ENCODE measurements at places on chromosomes 1 and 21.

DNA sequence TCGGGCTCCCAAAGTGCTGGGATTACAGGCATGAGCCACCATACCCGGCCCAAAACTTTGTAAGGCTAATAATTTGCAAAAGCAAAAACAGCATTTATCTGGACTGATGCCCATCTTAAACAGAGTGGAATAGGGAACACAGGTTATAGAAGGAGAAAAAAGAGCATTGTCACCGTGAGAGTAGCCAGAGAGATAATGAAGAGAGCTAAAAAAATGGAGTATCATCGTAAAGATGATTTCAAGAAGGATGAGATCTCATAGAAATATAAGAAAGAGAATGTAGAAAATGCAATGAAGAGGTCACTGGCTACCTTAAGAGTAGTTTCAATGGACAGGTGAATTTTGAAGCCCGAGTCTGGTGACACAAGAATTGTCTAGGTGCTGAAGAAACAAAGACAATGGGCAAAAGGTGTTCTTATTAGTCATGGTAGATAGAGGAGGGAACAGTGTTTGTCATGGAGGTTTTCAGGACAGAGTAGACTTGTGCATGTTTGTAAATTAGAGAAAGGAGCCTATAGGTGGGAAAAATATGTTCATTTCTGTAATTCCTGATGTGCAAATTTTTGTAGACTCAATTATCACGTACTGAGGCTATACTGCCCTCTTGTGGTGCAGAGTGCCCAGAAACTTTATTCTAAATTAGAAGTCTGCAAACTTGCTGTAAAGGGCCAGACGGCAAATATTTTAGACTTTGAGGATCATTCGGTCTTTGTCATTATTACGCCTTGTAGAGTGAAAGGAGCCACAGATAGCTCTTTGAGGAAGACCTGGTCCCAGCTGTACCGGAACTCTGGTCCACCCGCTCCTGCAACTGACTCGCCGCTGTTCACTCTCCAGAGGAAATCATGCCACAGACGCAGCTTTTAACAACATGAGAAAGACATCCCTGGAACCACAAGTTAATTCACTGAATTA is 8.1 kb upstream of the TMEM183A start:
- peak; percentile 68 for DNase-seq

DNA sequence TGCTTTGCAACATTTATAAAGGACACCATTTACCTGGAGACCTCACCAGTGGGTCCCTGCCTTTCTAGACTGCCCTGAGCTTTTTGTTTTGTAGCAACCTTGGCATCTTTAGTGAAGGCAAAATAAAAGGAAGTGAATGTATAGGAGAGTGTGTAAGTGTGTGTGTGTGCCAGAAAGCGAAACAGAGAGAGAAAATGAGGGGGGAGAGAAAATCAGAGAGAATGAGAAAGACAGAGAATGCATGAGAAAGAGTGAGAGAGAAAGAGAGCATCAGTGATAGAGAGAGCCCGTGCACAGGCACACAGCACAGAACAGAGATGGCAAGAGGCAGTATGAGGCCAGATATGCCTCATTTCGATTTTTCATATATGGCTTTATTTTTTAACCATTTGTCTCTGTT is 57.5 kb downstream of the HSD3B1 start:
- DNase-seq = peak; percentile 32

- DNase-seq = no peak
These were observed 29.6 kb upstream of the LRRC8D start for GRCh38 chr1:89791064-89791726.

- no peak for DNase-seq
These were observed 62.5 kb upstream of the ZP4 start for GRCh38 chr1:237953238-237953637.

- no peak for DNase-seq
These were observed 123.2 kb downstream of the CASZ1 start for GRCh38 chr1:10673109-10673711.

- DNase-seq = no peak
These were observed 690.7 kb downstream of the ADGRL2 start for GRCh38 chr1:82491301-82492048.

DNA sequence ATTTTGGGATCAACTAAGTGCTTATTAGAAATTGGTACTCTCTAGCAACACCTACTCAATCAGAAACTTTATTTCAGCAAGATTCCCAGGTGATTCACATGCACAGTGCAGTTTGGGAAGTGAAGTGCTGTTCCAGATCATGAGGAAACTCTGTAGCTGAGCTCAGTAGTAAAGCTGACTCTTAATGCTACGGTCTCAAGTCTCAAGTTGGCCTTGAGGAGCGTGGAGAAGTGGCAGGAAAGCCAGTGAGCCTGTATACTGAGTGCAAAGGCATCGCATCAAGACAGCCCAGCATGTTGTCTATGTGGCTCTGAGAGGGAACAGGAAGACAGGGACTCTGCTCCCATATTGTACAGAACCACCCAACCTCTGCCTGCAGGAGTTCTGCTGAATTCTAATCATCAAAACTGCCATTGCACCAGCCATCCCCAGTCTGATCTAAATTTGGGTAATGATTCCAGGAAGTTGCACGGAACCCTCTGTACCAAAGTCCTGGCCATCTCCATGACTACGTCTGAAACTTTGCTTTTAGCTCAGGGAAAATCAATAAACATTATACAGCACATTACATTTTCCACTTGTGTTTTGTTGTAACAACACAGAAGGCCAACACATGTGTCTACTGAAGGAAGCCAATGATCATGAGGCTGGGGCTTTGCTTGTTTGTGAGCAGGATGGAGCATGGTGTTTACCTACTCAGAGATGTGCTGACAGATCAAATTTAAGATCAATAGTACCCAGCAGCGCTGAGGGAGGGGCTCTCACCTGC is 105.1 kb upstream of the TLR5 start:
- DNase-seq = no peak

DNA sequence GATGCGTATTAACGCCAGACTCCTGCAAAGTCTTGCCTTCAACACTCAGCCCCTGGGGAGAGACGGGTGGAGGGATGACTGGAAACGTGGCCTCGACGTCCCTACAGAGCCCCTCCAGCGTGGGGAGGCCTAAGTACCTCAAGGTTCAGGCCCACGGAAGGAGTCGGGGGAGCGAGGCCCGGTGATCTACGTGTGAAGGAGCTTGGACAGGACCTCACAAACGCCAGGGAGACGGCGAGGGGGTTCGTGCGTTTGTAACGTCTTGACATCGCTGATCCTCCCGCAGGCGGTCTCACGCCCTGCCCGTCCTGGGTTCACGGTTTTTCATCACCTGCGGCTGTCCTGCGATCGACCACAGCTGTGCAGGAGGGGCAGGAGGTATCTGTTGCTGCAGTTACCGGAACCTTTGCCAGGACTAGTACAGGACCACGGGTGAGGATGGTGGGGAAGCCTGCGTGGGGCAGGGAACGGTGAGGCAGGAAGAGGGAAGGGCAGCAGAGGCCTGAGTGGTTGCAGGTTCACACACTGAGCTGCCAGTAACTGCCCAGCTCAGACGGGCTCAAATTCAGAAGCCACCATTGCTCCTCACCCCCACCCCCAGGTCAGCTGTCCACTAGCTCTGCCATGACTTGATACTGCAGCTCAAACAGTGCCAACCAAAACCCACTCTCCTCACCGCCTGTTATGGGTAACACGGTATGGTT is 889 bp upstream of the CCNL2 start:
- DNase-seq = no peak

GRCh38 chr1:61925591-61926298 is 183.5 kb downstream of the PATJ start:
- DNase-seq = no peak

All from activated CD4-positive, alpha-beta T cell treated with anti-CD3 and anti-CD28 coated beads, Interleukin-2, amount 50 U/mL, for 16 hours (primary cell).